ENCODE measurements at places on chromosomes 13 and 19.

- DNase-seq, result no peak
These were observed 1.9 kb upstream of the EXOC3L2 start for GRCh38 chr19:45247136-45247535.

- no peak for DNase-seq
These were observed 126.3 kb upstream of the PEG3 start for GRCh38 chr19:56966697-56967299.

GRCh38 chr19:12034198-12034597, 1.3 kb downstream of the ZNF433 start:
- DNase-seq, result no peak

DNA sequence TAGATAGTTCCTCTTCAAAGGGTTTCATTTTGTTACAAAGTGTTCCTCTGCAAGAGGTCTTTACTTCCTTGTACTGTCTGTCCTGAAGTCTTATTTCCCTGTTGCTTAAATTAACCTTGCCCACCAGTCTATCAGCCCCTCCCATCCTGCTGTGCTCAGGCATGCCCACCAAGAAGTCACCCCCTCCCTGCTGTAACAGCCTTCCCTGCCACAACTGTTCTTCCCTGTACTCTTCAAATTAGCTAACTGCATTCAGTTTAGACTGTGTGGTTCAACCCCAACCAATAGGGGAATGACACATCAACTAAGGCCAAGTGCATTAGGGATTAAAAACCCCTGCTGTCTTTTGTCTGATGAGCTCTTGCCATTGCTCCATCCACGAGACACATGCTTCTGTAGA, 34.4 kb upstream of the ZNF562 start:
- no peak for DNase-seq

- no peak for DNase-seq
These were observed 10.2 kb downstream of the KCNRG start for GRCh38 chr13:50025436-50025835.

DNA sequence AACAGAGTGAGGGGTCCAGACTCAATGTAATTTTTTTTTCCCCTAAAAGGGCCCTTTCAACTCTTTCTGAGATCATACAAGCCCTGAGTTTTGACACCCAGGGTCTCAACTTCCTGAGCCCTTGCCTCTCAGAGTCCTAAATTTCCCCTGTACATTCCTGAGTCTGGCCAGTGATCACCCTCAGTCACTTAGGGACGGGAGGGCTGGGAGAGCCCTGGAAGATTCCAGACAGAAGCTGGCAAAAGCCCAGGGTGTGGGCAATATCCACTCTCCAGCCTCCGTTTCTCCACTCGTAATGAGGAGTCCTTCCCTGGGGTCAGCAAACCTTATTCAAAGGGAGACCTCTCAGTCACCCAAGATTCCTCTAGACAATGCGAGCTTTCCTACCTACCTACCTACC, 1.6 kb downstream of the PPP1R13L start:
- no peak for DNase-seq

- no peak for DNase-seq
These were observed 765.8 kb downstream of the SLITRK5 start for GRCh38 chr13:88436974-88437373.

- no peak for DNase-seq
These were observed 21.3 kb upstream of the SLC7A9 start for GRCh38 chr19:32890841-32891240.

GRCh38 chr13:40533072-40533471, 133.4 kb downstream of the FOXO1 start:
- no peak for DNase-seq

DNA sequence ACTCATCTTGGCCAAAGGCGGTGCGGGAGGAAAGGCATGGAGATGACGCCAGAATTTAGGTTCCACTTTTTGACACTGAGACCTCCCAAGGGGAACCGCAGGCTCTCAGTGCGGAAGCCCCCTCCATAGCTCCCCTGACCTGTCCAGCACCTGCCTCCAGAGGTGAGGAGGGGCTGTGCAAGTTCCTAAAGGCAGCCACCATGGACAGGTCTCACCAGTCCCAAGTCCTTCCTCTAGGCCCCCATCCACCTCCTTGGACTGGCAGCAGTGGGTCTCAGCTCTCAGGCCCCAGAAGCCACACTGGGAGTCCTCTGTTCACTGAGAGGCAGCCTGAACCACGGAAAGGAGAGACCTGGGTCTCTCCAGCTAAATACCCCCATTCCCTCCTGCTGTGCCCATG, 31.6 kb upstream of the TSHZ3 start:
- DNase-seq, result no peak

DNA sequence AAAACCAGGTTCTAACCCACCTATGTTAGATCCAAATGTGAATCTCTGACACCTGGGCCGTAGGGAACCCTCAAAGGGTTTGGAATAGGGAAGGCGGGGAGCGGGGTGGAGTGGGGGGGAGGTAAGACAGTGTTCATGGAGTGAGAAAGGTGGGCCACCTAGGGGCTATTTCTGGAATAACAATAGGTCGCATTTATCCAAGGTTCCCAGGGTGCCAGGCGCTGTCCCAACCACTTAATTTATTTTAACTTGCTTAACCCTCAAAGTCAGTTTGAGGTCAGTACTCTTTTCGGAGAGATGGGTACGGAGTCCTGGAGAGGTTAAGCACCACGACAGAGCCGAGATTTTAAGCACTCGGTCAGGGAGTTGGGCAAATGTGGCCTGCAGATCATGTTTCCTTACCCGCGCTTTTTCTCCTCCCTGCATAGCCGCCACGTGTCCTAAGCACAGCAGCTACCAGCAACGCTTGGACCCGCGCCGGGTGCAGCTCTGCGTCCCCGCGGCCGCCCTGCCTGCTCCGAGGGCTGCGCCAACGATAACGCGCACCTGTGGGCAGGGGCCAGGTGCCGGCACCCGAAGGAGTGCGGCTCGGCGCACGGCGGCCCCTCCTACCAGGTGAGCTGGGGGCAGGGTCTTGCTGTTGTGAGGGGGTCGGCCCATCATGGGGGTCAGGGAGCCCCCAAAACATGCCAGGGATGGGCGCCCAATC, 25.0 kb upstream of the FXYD3 start:
- no peak for DNase-seq

GRCh38 chr13:48923376-48923775, 52.3 kb upstream of the FNDC3A start:
- no peak for DNase-seq

DNA sequence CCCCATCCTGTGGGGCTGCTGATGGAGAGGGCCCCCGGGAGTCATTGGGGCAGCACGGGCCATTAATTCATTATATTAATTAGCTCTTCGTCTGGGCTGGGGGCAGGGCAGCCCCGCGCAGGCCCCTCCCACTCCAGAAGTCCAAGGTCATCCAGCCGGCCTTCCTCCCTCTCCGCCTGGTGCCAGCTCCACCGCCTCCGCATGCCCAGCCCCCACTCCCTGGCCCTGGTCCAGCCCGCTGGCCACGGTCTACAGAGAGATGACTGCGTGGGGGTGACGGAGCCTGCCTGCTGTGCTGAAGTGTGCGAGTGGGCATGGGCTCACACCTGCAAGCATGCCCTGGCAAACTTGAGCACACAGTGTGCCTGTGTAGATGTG, 8.8 kb downstream of the IGLON5 start:
- DNase-seq, result no peak

GRCh38 chr13:99322297-99323103, 15.3 kb upstream of the GPR183 start:
- no peak for DNase-seq

DNA sequence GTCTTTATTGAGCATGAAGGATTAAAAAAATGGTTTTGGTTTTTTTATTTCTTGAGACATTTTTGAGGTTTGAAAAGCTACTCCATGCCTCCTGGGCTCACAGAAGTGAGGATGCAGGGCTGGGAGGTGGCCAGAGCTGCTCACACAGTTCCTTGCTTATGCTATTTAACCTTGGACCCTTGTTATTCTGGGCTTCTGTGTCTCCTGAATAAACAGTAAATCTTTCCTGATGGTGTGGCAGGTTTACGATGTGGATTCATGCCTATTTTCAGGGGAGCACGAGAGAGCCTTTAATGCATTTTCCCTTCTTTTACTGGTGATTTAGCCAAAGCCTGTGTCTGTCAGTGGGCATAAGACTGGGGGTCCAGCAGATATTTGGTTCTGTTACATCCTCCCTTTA, 34.3 kb upstream of the PCDH8 start:
- no peak for DNase-seq

- DNase-seq, result no peak
These were observed 240.4 kb upstream of the CSNK1A1L start for GRCh38 chr13:37345869-37346268.

DNA sequence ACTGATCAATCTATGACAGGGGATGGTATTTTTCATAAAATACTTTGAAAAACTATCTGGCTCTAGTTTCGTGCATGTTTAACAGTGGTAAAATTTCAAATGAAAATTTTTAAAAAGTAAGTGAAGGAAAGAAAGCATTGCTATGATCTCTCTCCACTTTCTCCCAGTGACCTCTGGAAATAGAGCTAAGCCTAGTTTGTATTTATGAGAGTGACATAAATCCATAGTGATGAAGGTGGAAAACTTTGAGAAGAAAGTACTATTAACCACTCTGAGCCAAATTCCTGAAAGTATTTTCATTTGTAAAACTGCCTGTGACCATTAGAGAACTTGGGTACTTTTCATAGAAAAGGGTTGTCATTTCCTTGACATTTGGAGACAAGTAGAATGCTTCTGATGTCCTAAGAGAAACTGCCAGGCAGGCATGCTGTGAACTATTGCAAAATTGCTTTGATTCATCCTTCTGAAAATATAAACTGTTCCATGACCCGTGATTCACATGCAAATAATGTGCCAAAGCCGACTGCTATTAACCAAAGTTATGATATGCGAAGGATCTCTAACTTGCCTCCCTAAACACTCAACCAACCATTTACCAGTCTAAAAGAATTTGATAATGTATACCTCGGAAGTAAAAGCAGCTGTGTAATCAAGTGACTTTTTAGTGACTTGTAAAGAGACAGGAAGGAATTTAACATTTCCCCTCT, 133.2 kb downstream of the VWA8 start:
- peak; percentile 58 for DNase-seq

DNA sequence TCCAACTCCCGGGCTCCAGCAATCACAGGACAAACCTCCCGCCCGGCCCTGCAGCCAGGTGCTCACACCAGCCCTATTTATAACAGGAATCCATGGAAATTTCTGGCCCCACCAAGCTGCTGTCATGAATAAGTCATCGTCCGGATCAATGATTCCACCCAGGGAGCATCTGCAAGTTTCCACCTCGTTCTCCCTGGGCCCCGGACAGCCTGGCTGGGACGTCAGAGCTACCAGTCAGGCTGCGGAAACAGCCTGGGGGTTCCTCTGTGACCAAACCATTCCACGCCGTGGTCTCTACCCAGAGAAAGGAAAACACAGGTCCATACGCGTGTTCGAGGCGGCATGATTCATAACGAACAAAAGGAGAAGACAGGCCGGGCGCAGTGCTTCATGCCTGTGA, 20.7 kb upstream of the PTBP1 start:
- no peak for DNase-seq

GRCh38 chr13:66344805-66345517, 885.2 kb downstream of the PCDH9 start:
- DNase-seq, result no peak

GRCh38 chr13:39474600-39474999, 128.4 kb downstream of the LHFPL6 start:
- no peak for DNase-seq

DNA sequence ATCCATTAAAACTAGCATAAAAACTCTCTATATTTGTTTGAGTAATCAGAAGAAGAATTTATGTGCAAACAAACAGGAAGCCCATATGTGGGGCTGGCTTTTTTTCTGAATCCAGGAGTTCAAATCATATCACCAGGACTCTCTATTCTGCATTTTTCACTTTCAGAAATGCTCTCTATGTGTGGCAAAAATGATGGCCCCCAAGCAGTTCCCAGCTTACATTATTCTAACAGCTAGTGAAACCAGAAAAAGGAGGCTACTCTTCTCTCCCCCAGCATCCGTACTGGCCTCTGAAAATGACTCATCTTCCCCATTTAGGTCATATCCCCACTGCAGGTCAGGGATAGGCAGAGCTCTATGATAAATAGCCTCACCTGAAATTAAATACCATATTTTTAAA, 20.4 kb downstream of the RBM26 start:
- DNase-seq, result peak; percentile 19

DNA sequence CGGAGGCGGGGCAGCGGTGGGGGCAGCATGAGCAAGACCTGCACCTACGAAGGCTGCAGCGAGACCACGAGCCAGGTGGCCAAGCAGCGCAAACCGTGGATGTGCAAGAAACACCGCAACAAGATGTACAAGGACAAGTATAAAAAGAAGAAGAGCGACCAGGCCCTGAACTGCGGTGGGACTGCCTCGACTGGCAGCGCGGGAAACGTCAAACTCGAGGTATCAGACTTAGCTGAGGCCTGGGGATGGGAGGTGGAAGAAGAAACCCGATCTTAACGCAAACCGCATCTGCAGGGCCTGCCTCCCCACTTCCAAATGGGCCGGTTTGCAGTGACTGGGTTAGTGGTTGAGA, 693 bp downstream of the RFXAP start:
- no peak for DNase-seq

GRCh38 chr13:109778102-109778542, 8.3 kb downstream of the IRS2 start:
- no peak for DNase-seq

DNA sequence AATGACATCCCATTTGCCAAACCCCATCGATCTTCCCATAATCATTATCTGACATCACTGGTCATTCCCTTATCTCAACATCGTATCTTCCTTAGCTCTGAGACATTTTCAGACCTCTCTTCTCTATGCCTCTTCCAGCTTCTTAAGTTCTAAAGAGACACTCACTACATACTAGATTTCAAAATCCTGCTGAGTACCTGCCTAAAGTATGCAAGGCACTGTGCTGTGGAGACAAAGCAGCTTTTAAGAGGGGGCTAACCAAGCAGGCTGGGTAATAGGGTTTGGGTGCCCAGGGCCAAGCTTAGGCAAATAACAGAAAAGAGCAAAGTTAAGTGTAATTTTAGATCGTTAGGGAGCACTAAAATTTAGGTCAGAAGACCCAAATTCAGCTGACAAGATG, 3.4 kb upstream of the POMP start:
- no peak for DNase-seq

DNA sequence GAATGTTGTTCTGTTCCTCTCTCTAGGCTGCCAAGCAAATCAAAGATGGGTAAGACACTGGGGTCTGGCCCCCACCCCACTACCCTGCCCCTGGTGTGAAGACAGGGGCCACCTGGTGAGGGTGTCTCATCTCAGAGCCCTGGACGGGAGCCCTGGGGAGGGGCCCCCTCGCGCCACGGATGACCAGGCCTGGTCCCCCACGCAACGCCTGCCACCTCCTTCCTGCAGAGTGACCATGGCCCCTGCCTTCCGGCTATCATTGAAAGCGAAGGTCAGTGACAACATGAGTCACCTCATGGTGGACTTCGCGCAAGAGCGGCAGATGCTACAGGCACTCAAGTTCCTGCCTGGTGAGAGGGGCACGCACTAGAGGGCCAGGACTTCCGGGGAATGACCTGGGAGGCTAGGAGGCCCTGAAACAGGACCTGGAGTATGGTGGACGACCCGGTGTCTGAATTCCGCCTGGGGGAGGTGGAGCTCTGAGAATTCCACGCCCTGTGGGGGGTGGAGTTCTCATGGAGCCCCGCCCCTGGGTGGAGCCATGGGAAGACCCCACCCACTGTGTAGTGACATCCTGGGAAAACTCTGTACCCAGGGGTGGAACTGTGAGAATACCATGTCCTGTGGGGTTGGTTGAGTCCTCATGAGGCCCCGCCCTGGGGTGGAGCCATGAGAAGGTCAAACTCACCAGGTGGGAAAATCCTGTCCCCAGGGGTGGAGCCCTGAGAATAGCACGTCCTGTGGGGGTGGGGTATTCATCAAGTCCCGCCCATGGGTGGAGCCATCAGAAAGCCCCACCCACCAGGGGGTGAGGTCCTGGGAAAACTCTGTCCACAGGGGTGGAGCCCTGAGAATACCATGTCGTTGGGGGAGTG, 6.1 kb downstream of the FSD1 start:
- no peak for DNase-seq

Measured in SW 1271 (cell line).